ENCODE measurements at places on chromosomes 12 and 14. TPM values are rescaled to one million over a fixed set of nuclear protein-coding genes. Genes with fewer than 3 reads are reported as not detected.
A peak's percentile ranks its signal among the peaks of the same experiment; 100 is the strongest.

DNA sequence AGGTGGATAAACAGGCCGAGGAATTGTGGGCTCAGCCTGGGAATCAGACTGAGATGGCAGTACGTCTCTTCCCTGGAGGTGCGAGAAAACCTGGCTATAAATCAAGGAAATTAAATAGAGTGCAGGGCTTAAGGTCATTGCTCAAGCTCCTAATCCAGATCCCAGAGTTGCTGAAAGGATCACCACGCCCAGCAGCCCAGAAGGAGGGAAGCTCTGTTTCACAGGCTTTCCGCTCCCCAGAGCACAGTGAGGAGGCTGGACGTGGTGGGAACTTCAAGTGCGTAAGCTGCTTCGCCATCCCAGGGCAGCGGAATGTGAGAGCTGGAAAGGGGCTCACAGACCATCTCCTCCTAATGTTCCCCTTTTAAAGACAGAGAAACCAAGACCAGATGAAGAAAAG lies 651.6 kb upstream of the TBX3 start:
- no peak overlapping the region for H3K4me3 ChIP-seq
- no peaks in the 10 kb centered on the region for H3K27me3 ChIP-seq
- H3K4me1 ChIP-seq, result no peaks in the 10 kb centered on the region
- H3K27ac ChIP-seq, result no peak overlapping the region

GRCh38 chr12:120496413-120497340 lies 764 bp downstream of the DYNLL1 start:
- no peaks in the 10 kb centered on the region for H3K27me3 ChIP-seq
- H3K4me3 ChIP-seq, result peak overlapping the region; percentile 87
- peak overlapping the region; percentile 89 for H3K27ac ChIP-seq
- DNase-seq, result peak; percentile 38
- H3K36me3 ChIP-seq, result peaks cover 19% of the 10 kb centered on the region

DNA sequence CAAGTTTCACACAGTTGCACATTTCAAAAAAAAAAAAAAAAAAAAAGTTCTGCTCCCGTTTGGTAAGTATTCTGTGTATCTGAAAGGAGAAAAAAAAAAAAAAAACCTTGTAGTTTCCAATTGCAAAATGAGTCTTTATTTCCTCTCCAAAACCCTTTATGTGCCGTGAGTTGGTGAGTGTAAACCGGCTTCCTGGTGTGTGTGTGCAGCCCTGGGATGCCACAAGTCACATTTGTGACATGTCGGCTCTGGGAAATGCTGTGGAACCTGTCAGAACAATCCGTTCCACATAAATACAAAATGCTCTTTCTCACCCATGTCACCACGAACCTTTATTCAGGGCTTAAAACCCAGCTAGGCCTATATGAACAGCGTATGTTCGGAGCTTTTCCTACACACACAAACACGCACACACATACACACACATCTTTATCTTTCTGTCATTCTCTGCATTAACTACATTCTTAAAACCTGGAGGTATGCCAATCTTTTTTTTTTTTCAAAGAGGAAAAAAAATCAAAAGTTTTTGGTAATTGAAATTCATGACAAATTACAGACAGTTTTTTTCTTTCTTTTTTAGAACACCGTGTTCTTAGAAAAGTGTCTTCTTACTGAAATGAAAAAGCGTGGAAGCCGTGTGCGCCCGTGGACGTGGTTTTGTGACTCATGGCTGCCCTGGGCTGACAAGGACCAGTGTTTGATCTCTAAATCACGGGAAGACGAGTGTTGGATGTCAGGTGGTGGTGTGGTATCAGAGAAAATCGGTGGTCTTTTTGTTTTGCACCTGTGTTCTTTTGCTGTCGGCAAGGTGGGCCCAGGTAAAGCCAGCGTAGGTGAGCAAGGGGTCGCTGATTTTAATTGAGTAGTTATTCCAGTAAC lies 612.0 kb downstream of the VRK1 start:
- no peak overlapping the region for H3K4me3 ChIP-seq
- DNase-seq, result no peak
- H3K27ac ChIP-seq, result no peak overlapping the region
- no peaks in the 10 kb centered on the region for H3K36me3 ChIP-seq

DNA sequence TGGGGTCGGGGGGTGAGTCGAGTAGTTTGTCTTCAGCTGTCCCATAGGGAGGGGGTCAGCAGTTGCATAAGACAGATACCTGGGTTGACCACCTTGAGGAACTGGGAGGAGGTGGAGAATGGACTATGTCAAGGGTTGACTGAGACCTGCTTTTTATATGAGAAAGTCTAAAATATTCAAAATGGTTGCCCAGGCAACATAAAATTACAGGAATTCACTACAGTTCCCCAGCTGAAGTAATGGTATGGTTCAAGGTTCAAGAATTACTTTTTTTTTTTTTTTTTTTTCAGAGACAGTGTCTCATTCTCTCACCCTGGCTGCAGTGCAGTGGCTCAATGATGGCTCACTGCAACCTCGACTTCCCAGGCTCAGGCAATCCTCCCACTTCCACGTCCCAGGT lies 5.1 kb upstream of the TCHP start:
- H3K4me1 ChIP-seq, result peaks cover 10% of the 10 kb centered on the region
- no peak for DNase-seq
- H3K36me3 ChIP-seq, result no peaks in the 10 kb centered on the region
- no peak overlapping the region for H3K27ac ChIP-seq
- no peaks in the 10 kb centered on the region for H3K27me3 ChIP-seq

- no peak for DNase-seq
- H3K27me3 ChIP-seq, result no peaks in the 10 kb centered on the region
- no peak overlapping the region for H3K27ac ChIP-seq
- H3K4me3 ChIP-seq, result no peak overlapping the region
Measured at GRCh38 chr12:116955382-116956021, 44.8 kb downstream of the FBXW8 start.

- no peaks in the 10 kb centered on the region for H3K27me3 ChIP-seq
- H3K4me1 ChIP-seq, result no peaks in the 10 kb centered on the region
- no peaks in the 10 kb centered on the region for H3K36me3 ChIP-seq
- no peak for DNase-seq
- H3K4me3 ChIP-seq, result no peak overlapping the region
Measured at GRCh38 chr14:34021096-34021495, 70.2 kb upstream of the EGLN3 start.

DNA sequence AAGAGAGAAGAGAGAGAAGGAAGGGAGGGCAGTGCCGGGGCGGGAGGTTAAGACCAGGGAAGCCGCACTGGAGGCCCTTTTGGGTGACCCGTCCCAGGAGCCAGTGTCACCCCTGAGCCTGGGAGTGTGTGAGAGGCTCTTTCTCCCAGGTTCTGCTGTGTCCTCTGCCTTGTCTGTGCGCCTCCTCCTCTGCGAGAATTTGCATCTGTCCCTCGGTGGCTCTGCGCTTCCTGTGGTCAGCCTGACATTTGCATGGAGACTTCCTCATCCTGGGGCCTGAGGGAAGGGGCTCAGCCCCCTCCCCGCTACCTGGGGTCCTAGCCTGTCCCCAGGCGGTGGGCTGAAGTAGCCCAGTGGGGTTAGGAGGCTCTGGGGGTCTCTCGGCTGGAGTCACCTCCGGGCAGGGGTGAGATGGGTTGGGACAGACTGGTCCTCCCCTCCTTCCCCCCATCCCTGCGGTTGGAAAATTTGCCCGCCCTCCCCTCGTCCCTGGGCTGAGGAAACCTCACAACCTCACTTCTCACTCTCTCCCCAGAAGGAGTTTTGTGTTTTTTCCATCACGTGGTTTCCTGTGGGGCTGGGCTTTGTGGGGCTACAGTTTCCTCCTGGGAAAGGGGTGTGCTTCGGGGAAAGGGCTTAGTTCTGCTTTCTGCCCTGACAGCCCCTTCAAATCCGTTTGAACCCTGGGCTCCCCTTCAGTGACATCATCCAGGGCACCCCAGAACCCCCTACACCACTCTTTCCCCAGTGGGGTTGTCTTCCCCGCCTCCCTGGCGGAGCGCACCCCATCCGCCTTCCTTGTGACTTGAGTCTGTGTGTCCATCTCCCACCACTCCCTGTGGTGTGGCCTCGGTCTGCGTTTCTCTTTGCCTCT lies 2.5 kb downstream of the PTPN6 start:
- H3K27ac ChIP-seq, result peak overlapping the region; percentile 40
- H3K36me3 ChIP-seq, result peaks cover 16% of the 10 kb centered on the region
- DNase-seq, result no peak
- H3K4me3 ChIP-seq, result no peak overlapping the region
- peaks cover 23% of the 10 kb centered on the region for H3K4me1 ChIP-seq
- no peaks in the 10 kb centered on the region for H3K27me3 ChIP-seq

DNA sequence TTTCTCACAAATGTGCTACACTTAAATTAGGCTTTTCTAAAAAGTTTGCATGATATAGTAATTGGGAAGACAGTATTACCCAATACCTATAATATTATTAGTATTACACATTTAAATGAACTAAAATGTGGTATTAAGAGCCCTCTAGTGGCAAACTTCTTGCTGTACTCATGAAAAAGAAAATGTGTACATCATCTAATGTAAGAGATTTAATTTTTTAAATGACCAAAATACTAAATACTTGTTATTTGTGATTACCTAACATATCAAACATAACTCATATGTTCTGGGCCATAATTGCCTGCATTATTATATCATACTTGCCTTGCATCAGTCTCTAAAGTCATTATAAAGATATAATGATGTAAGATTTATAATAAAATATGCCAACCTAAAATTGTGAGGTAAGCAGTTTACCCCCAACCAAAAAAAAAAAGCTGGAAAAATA lies 64.2 kb downstream of the DNAI7 start:
- no peaks in the 10 kb centered on the region for H3K4me1 ChIP-seq
- no peak overlapping the region for H3K27ac ChIP-seq
- peak; percentile 58 for DNase-seq
- H3K36me3 ChIP-seq, result no peaks in the 10 kb centered on the region
- no peaks in the 10 kb centered on the region for H3K27me3 ChIP-seq
- no peak overlapping the region for H3K4me3 ChIP-seq

- no peak for DNase-seq
- no peaks in the 10 kb centered on the region for H3K27me3 ChIP-seq
- H3K36me3 ChIP-seq, result no peaks in the 10 kb centered on the region
- H3K4me1 ChIP-seq, result no peaks in the 10 kb centered on the region
- no peak overlapping the region for H3K4me3 ChIP-seq
- H3K27ac ChIP-seq, result no peak overlapping the region
Measured at GRCh38 chr12:14921218-14921617, 17.1 kb downstream of the ERP27 start.

DNA sequence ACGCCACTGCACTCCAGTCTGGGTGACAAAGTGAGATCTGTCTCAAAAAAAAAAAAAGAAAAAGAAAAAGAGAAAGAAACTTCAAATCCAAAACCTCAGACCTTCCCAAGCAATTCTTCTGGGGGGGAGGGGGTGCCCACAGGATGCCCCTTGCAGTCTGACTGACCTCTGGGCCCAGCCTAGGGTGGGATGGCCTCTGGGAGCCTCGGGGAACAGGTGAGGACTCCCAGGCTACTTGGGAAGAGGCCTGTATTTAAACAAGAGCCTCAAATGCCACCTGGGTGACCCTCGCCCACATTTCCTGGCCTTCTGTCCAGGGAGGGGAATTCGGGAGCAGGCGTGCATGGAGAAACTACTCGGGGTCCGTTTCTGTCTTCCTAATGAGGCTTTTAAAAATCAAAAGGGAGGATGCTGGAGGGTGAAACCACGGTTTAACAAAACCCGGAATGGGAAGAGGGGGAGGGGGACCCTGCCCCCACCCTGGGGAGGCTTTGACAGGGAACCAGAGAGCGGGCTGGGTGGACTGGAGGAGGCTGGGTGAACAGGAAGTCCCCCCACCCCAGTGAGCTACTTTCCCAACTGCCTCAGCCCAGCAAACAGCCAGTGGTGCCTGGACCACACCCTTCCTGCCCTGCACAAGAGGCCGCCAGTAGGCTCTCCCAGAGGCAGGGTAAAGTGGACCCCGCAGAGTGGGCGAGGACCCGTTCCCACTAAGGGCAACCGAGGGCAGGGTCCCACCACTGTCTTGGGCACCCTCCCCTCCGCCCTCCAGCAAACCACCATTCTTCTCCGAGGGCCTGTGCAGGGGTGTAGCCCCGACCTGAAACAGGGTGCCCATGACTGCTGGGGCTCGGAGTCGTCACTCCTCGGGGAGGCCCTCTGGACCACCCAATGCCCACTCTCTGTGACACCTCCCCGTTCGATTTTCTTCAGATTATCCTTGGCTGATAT lies 1.5 kb upstream of the FBRSL1 start:
- peak overlapping the region; percentile 16 for H3K4me3 ChIP-seq
- H3K4me1 ChIP-seq, result peaks cover 35% of the 10 kb centered on the region
- H3K36me3 ChIP-seq, result peaks cover 18% of the 10 kb centered on the region
- no peak overlapping the region for H3K27ac ChIP-seq

GRCh38 chr14:61561104-61561503 lies 134.2 kb upstream of the HIF1A start:
- H3K27me3 ChIP-seq, result no peaks in the 10 kb centered on the region
- H3K36me3 ChIP-seq, result no peaks in the 10 kb centered on the region
- H3K4me3 ChIP-seq, result no peak overlapping the region
- peaks cover 10% of the 10 kb centered on the region for H3K4me1 ChIP-seq
- no peak for DNase-seq

- no peaks in the 10 kb centered on the region for H3K4me1 ChIP-seq
- no peak overlapping the region for H3K4me3 ChIP-seq
- H3K27me3 ChIP-seq, result no peaks in the 10 kb centered on the region
- no peak for DNase-seq
- no peak overlapping the region for H3K27ac ChIP-seq
Measured at GRCh38 chr12:84336231-84336630, 576.4 kb downstream of the SLC6A15 start.

- H3K27ac ChIP-seq, result peak within 1 kb of the TSS; percentile 99
- peak within 1 kb of the TSS; percentile 99 for H3K4me3 ChIP-seq
- H3K36me3 ChIP-seq, result peaks cover 14% of the 10 kb centered on the region
- peak; percentile 95 for DNase-seq
- no peaks in the 10 kb centered on the region for H3K27me3 ChIP-seq
Measured at GRCh38 chr14:23094666-23095195, at the start of gene ACIN1. Gene ACIN1, minus strand, starts transcription at chr14:23095136. Its CDS starts 24 bp downstream, at chr14:23095112.

GRCh38 chr14:31222834-31223233 lies 15.2 kb upstream of the HECTD1 start:
- H3K36me3 ChIP-seq, result no peaks in the 10 kb centered on the region
- no peak overlapping the region for H3K27ac ChIP-seq

- peaks cover 22% of the 10 kb centered on the region for H3K36me3 ChIP-seq
- no peaks in the 10 kb centered on the region for H3K4me1 ChIP-seq
- DNase-seq, result no peak
- no peak overlapping the region for H3K27ac ChIP-seq
- H3K27me3 ChIP-seq, result no peaks in the 10 kb centered on the region
- H3K4me3 ChIP-seq, result no peak overlapping the region
Measured at GRCh38 chr14:50631408-50631821, 36.7 kb downstream of the SAV1 start.

DNA sequence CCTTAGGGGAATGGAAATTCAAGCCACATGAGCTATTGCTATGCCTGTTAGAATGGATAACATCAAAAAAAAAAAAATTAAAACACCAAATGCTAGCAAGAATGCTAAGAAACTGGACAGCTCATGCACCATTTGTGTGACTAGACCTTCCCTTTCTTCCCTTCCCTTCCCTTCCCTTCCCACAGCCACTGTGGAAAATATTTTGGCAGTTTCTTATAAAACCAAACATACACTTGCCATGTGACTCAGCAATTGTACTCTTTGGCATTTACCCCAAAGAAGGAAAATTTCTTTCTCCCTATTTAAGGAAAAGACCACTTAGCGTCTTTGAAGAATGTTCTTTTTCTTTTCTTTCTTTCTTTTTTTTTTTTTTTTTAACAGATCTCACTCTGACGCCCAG lies 49.1 kb upstream of the FKBP4 start:
- no peak overlapping the region for H3K4me3 ChIP-seq
- H3K27ac ChIP-seq, result no peak overlapping the region
- no peaks in the 10 kb centered on the region for H3K4me1 ChIP-seq
- DNase-seq, result no peak

The FGD4 gene
- 49.0 TPM for total RNA-seq

The PROX2 gene
- not detected for total RNA-seq

The CCDC184 gene
- 15.3 TPM for total RNA-seq

The TTC9 gene
- total RNA-seq, result 15.8 TPM

The WNT1 gene
- not detected for total RNA-seq

The GNB3 gene
- 5.1 TPM for total RNA-seq

The GPR84 gene
- total RNA-seq, result 0.33 TPM

The FSCB gene
- 0.10 TPM for total RNA-seq

All from spinal cord (tissue), 10 donors.